ENCODE measurements at places on chromosomes 6 and 20. TPM values are rescaled to one million over a fixed set of nuclear protein-coding genes. Genes with fewer than 3 reads are reported as not detected.

The FUCA2 gene
- total RNA-seq, result 44.5 TPM

The RPRD1B gene
- 58.9 TPM for total RNA-seq

The PNPLA1 gene
- not detected for total RNA-seq

The ADAM33 gene
- 10.8 TPM for total RNA-seq
